DMS 273 treated with DMSO at 0.1 percent for 48 hours (cell line): ENCODE measurements at places on chromosomes 1 and 21.

DNA sequence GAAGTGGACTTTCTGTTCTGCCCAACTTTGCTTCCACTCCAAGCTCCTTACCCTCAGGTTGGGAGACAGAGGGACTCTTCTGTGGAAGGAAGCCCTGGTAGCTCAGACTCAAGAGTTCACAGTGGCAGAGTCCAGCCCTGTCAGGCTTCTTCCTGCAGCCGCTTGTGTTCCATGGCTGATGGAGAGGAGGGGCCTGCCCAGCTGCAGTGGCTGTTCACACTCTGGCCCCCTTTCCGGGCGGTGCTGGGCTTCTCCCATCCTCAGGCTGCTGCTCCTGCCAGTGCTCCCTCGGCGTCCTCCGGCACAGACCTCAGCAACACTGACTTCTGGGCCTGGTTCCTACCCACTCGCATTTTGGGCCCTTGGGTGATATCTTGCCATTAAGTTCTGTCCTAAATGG, 4.0 kb downstream of the KRTAP10-1 start:
- DNase-seq, result no peak

GRCh38 chr1:112879834-112880233, 76.2 kb downstream of the SLC16A1 start:
- no peak for DNase-seq

DNA sequence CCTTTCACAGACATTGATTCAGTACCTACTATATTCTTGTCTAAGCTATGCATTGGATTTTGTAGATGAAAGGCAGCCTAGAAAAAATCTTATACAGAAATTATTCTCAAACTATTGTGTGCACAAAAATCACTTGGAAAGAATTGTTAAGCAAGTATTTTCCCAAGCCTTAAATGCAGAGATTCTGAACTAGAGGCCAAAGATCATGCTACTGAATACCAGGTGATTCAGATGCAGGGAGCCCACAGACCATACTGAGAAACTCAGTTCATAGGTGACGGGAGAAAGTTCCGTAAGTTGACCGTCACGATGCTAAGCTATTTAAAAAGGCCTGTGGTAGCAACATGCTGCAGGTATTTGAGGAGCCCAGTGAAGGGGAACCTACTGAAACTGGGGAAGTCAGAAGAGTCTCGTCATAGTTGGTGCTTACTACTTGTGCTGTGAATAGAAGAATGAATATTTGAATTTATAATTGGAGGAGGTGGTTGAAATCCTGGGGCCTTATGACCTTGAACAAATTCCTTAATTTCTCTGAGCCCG, 150.8 kb downstream of the NFIA start:
- DNase-seq, result no peak

- DNase-seq, result no peak
Measured at GRCh38 chr1:34709547-34709946, 45.3 kb upstream of the GJB5 start.

- peak; percentile 73 for DNase-seq
Measured at GRCh38 chr21:40067751-40068150, 200.5 kb downstream of the PCP4 start.

DNA sequence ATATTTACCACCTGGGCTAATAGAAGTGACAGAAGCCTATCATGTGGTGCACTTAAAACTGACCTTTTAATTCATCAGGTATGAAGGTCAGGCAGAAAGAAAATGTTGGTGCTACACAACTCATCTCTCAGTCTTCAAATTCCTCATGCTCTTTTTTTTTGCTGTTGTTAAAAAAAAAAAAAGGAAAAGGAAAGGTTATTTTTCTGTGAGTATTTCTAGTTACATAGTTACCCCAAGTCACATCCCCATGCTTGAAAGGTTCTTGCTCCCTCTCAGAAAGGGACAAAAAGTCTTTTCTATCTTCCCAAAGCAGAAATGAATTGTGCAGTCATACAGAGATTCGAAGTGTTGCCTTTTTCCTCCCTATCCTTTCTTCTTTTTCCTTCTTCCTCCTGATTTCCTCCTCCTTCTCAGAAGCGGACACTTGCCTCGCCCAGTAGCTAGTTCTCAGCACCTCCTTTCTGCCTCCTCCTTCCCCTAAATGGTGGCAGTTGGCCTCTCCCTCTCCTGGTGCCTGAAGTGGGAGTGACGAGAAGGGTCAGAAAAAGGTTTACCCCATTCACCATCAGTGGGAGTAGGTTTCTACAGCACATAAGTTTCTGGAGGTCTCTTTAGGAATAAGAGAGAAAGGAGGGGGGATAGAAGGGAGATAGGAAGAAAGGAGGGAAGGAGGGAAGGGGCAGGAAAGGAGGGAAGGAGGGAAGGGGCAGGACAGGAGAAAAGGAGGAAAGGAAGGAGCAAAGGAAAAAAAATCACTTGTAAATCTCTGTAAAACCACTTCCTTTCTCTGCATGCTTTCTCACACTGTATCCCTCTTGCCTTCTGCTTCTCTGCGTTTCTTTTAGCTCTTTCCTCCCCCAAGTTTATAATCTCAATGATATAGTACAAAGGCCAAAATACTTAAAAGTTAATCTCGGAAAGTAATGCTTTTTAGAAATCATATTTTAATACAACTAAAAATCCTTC, 20.4 kb upstream of the C1orf105 start:
- no peak for DNase-seq
